ENCODE measurements at places on chromosomes 2 and 18.

- no peak for DNase-seq
Observed at GRCh38 chr18:45726603-45727002, 2.6 kb downstream of the SLC14A1 start.

- no peak for DNase-seq
Observed at GRCh38 chr2:103159018-103159417, 397.2 kb downstream of the TMEM182 start.

DNA sequence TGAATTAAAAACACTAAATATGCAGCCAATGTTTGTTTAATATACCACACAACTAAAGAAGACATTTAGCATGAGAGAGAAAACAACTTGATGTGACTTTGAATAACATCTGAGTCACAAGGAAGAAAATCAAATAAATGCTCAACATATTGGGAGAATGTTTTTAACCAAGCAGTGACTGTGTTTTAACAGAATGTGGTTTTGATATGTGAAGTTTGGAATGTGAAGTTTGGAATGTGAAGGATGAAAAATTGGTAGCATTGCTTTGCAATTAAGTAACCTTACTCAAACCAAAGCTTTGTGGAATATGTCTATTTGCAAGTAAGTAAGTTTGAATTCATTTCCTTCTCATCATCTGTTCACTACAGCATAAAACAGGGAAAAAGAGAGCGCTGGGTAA is 128.2 kb upstream of the DNAJC10 start:
- peak; percentile 15 for DNase-seq

GRCh38 chr2:22281033-22281432 is 1103.9 kb upstream of the KLHL29 start:
- DNase-seq = no peak

Measured in SW 1271 (cell line).